ENCODE measurements at places on chromosomes 12 and 14.

GRCh38 chr12:84803661-84804060 lies 108.9 kb downstream of the SLC6A15 start:
- DNase-seq = no peak

DNA sequence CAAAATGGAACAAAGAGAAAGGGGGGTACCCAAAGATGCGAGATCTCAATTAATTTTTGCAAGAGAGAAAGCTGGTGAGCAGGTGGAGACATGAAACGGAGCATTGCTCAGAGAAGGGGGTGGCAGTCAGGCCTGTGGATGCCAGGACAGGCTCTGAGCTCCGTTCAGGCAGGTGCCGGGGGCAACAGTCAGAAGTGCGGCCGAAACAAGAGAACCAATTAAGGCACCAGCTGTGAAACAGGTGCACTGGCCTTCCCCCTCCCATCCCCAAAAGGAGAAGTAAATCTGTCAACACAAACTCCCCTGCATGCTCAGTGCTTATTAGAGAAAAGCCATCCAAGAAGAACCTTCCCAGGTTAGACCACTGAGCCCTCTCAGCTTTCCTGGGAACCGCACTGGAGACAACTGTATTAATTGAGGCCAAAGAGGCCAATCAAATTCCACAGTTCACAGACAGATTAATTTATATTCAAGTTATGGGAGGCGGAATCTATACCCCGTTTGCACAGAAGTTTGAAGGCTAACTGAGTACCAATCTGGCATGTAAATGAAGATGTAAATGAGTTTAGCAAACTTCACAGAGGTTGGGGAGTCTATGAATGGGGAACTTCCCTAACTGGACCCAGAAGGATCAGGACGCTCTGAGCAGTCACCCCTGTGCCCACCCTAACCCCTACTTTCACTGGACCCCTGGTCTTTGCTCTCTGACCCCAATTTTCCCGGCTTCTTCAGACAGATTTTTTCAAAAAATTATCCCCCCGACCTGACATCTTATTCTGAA lies 20.9 kb downstream of the OAS2 start:
- DNase-seq = no peak

DNA sequence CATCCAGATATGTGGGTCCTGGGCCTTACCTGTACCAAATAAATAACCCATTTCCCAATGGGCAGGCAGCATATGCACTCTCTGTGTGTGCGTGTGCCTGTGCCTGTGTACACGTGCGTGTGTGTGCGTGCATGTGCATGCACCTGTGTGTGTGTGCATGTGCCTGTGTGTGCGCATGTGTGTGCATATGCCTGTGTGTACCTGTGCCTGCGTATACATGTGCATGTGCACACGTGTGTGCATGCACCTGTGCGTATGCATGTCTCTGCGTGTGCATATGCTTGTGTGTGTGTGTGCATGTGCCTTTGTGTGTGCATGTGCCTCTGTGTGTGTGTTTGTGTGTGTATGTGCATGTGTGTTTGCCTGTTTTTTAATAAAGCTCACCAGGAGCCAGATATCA lies 197.1 kb downstream of the PHETA1 start:
- no peak for DNase-seq

- DNase-seq = no peak
Measured at GRCh38 chr14:64968651-64969050, 3.5 kb downstream of the RAB15 start.

GRCh38 chr12:131929581-131930456 lies 743 bp downstream of the PUS1 start:
- no peak for DNase-seq
